Hematopoietic multipotent progenitor cell treated with erythropoietin and hydrocortisone succinate and interleukin-3 and kit ligand, for 4 days (in vitro differentiated cells): ENCODE measurements at places on chromosomes 5 and 9.

GRCh38 chr9:78821126-78821822 is 524.3 kb downstream of the PSAT1 start:
- DNase-seq, result peak; percentile 68

DNA sequence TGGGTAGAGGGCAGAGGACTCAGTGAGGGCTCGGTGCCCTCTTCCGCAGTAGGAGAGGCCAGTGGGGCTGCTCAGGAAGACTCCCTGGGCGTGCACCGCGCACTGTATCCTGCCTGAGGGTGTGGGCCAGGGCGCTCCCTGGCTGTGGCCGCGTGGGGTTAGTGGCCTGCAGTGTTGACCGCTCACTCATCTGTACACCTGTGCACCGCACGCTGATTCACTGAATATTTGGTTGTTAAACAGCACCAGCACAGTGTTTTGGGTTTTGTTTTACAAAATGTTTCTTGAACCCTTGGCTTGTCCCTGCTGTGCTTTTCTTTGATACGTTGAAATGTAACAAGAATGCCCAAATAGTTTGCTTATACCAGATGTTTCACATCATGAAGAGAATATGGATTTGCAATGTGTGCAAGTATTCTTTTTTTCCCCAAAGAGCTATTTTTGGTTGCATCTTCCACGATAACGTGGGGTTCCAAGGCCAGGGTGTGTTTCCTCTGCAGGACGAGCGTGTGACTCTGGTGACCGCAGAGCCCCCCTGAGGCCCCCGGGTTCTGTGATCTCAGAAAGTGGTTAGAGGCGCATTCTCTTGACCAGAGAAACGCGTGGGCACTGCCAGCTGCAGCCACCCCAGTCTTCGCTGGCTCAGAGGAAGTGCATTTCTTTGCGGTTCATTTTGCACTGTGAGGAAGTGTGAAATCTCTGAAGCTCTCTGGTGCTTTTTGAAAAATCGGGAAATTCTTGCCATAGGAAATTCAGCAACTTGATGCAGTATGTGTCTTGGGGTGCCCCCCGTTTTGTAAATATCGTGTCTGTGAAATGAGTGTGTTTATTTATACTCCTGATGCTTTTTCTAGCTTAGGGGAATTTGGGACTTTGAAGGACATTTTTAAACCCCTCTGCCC is 46.9 kb downstream of the AHRR start:
- peak; percentile 90 for DNase-seq

GRCh38 chr9:110835859-110836271 is 167.3 kb downstream of the MUSK start:
- no peak for DNase-seq

GRCh38 chr5:123439709-123440108 is 16.5 kb upstream of the CEP120 start:
- DNase-seq, result no peak

GRCh38 chr5:59367791-59368394 is 525.6 kb downstream of the PDE4D start:
- peak; percentile 79 for DNase-seq

DNA sequence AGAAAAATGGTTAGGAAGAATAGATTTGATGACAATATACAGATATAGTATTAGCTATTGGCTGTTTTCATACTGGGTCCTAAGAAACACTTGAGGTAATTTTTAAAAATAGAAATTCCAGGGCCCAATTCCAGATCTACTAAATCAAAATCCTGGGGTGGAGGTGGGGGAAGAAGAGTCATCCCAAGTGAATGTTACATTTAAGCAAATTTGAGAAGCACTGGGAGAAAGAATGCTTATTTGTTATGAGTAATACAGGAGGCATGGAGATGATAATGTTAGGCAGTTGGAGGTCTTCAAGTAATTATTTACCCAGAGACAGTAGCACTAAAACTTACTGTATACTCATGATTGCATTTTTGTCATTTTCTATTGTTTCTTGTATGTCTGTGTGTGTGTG is 93.0 kb upstream of the DAB2 start:
- no peak for DNase-seq
